ENCODE measurements at places on chromosomes 6 and 20.

DNA sequence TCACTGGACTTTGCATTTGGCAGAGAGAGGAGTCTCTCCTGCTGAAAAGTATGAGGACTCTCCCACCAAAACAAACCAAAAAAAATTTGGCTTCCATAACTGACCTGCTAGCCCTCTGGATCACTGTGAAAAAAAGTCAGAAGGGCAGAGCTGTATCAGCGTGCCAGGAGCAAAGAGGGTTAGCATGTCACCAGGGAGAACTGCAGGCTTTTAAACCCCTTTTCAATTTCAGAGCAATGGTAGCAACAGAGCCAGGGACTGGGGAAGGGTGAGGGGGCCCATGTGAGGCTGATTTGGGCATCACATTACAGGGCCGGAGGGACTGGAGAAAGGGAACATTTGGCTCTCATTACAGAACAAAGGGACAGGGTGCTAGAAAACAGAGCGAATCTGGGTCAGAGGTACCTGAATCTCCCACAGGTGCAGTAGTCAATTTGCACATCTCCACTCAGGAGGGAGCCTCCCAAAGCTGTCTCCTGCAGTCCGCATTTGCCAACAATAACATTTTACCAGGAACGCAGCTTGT is 185.7 kb upstream of the EYA4 start:
- DNase-seq, result no peak

DNA sequence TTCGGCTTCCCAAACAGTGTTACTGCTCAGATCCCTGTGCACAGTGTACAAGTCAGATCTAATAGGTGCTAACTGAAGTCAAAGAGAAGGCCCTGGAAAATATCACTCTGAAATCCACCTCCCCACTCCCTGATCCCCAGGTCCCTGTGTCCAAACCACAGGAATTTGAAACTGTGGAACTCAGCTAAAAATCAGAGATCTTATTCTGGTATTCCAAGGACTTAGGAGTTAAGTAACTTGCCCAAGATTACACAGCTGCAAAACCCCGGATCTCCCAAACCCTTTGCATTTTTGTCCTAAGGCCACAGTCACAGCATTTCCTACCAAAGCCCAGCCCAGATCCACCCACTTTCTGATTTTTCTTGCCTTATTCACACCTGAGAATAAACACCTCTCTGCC is 32.3 kb upstream of the SLC23A2 start:
- DNase-seq, result no peak

- no peak for DNase-seq
Observed at GRCh38 chr6:120451508-120451907, 882.8 kb downstream of the TBC1D32 start.

DNA sequence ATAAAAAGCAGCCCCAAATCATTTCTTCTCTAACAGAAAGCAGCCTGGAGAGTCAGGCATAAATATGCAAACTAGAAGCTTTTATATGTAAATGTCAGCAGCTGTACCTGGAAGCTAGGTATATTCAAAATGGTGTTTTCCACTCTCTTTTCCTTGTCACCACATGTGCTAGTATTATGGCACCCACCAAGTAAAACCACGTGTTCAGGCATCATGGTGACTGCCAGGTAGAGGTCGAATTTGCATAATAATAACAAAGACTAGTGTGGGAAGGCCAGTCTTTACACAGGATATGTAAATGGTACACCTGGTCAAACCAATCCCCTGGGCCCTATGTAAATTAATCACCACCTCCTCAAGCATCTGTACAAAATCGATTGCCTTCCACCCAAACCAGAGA is 124.0 kb downstream of the MMUT start:
- no peak for DNase-seq

DNA sequence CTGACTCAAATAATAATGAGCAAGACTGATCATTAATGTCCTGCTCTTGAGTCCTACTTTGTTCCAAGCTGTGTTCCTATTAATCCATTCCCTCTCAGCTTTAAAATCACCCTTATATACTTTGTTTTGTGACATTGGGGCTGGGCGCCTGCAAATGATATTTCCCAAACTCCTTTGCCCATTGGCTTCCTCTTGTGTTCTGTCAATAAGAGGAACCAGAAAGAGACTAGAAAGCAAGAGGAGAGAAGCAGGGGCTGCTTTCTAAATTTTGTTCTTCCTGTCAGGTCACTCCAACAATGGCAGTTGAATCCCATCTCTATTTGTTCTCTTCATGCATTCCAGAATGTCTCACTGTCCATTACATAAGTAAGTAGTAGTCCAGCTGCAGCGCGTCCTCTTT is 21.6 kb upstream of the TRIM27 start:
- no peak for DNase-seq

- DNase-seq, result no peak
Observed at GRCh38 chr6:31473244-31473643, 24.7 kb upstream of the MICB start.

GRCh38 chr6:168450917-168451316 is 9.9 kb downstream of the SMOC2 start:
- no peak for DNase-seq

DNA sequence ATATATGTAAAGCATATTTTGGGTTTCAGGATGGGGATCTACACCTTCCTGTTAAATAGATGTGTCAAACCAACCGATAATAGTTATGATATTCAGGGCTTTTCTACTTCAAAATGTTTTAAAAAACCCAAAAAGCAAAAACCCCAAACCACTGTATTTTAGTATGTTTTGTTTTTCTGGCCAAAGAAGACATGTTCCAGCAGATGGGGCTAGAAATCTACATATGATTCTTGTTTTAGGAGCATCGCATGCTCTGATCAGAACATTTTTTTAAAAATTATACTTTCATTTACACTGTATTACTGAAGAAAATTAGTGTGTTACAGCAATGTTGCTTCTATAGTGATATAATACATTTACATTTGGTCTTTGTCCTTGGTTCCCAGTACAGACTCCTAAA is 11.0 kb downstream of the RMND1 start:
- DNase-seq, result no peak

GRCh38 chr6:81751388-81752083 is 945 bp downstream of the TENT5A start:
- peak; percentile 36 for DNase-seq

Measured in stimulated activated CD4-positive, alpha-beta T cell treated with anti-CD3 and anti-CD28 coated beads, Interleukin-2, amount 100 ng/mL, for 24 hours (primary cell).